Hematopoietic multipotent progenitor cell treated with erythropoietin and hydrocortisone succinate and interleukin-3 and kit ligand, for 6 days (in vitro differentiated cells): ENCODE measurements at places on chromosomes 1 and 21.

GRCh38 chr1:16438516-16438915 is 1.3 kb upstream of the SPATA21 start:
- no peak for DNase-seq

GRCh38 chr1:52352690-52353089 is 13.3 kb downstream of the CC2D1B start:
- DNase-seq = no peak

DNA sequence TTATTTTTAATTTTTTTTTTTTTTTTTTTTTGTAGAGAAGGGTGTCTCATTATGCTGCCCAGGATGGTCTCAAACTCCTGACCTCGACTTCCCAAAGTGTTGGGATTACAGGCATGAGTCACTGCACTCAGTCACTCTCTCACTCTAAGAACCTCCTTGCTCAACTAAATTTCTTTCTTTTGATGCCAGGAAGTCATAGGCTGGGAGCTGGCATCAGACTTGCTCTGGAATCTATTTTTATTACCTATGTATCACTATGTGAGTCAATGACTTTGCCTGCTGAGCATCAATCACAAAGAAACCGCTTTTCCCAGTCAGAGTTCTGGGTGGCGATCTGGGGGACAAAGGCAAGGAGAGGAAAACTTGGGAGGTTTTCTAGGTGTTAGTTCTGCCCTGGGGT is 35.5 kb upstream of the PARP1 start:
- DNase-seq = no peak

GRCh38 chr1:205032508-205032907 is 10.5 kb upstream of the CNTN2 start:
- DNase-seq = no peak

DNA sequence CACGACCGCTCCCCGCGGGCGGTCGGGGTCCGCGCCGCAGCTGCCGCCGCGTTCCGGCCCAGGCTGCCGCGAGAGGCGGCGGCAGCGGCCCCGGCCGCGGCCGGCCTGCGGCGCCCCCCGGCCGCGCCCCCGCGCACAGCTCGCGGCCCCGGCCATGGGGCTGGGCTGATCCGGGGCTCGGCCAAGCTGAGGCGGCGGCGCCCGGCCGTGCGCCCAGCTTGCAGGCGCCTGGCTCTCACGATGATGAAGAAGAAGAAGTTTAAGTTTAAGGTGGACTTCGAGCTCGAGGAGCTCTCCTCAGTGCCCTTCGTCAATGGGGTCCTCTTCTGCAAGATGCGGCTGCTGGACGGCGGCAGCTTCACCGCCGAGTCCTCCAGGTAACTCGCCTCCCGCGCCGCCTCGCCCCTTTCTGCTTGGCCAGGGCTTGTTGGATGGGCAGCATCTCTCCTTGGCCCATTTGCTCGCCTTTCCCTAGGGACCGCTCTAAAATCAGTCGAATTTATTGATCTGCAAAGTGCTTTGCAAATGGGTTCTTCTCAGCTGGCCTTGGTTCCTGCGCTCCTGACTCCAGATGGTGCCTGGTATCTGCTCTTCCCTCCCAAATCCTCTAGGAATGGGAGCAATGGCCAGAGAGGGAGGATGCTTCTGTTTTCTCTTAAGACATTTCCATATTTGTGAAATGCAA is 431 bp downstream of the EEIG2 start:
- DNase-seq = peak; percentile 47

- DNase-seq = no peak
Observed at GRCh38 chr21:37139154-37139553, 66.1 kb downstream of the TTC3 start.

DNA sequence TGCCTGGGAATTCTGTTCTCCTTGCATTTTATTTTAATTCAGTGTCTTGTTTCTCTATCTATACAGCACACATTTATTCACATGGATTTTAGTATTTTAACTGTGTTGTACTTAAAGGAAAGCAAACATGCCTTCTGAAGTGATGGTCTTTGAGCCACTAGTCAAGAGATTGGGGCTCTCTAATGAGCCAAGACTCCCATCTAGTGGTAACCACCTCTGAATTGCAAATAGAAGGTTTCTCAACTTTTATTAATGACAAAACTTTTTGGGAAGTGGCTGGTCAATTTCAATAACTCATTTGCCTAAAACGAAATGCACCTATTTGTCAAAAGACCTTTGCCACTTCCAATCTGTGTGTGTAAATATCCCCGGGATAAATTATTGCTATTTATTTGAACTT is 199.6 kb downstream of the LTN1 start:
- peak; percentile 76 for DNase-seq

DNA sequence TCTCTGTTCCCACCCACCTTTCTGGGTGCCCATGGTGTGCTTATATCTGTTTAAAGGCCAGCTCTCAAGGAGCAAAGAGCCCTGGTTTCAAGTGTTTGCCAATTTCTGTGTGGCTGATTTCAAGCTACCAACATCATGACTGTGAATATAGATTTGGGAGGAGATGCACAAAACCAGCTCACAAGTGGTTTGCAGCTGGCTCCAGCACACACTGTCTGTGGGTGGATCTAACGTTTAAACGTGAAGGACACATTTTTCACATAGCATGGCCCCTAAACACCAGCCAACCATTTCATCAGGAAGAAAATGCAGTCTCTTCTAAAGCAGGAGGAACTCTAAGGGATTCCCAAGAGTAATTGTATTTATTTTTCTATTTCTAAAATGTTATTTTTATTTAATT is 65.2 kb downstream of the FCRL5 start:
- DNase-seq = peak; percentile 69

DNA sequence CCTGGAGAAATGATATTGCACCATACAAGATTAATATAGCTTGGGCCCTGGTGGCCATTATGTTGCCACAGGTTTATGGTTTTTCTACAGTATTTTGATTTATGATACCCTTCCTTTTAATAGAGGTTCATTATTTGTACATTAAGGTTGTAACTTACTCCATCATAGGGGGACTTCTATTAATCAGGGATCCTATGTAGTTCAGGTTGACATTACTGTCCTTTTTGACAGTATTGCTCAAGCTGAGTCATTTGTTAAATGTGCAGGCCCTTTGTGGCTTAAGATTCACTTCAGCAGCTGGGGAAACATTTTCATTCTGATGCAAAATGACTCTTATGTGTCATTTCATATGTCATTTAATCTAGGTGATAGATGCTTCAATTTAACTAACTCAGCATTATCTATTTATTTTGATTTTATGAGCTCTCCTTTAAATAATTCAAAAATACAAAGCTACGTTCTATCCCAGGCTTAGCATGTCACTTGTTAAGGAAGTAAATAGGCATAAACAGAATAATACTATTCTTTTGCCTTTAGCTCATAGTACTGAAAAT is 686.9 kb upstream of the NCAM2 start:
- no peak for DNase-seq
